ENCODE measurements at places on chromosomes 11 and 22.

- peak; percentile 19 for DNase-seq
Observed at GRCh38 chr11:13140028-13140870, 131.1 kb downstream of the RASSF10 start.

GRCh38 chr11:8384199-8384821, 120.6 kb upstream of the LMO1 start:
- DNase-seq: no peak

GRCh38 chr11:6611963-6612212, 128 bp downstream of the TAF10 start:
- no peak for DNase-seq

DNA sequence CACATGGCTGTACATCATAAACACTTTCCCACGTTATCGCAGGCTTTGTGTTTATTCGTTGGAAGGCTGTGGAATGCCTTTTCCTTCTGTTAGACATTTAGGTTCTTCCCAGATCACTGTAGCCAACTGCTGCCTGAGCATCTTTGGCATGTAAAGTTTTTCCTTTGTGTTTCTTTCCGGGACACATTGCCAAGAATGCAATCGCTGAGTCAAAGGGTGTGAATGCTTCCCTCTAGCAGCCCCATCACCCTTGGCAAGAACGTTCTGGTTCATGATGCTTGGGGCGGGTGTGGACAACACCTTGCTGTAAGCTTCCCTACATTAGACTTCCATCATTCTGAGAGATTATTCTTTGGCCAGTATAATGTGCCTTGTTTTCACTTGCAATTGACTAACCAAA, 136.2 kb downstream of the OSBP2 start:
- DNase-seq: peak; percentile 89

GRCh38 chr11:96259134-96259830, 83.7 kb downstream of the MAML2 start:
- DNase-seq: no peak

DNA sequence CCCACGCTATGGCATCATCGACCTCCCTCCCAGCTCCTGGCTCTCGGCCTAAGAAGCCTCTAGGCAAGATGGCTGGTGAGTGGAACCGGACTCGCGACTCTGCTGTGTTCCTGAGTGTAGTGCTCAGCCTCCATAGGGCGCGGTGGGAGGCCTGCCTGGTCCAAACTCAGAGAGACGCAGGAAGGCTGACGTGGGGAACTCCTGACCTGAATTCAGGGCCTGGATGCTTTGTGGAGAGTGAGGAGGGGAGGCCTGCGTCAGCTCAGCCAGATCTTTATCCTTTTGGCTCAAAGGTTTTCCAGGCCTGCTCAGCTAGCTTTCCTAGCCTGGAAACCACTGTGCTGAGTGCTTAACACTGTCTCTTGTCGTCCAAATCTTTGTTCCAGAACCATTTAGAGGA, 8.0 kb downstream of the TIRAP start:
- DNase-seq: no peak

GRCh38 chr11:35009191-35009943, 92.9 kb downstream of the PDHX start:
- DNase-seq: peak; percentile 91

- no peak for DNase-seq
Observed at GRCh38 chr11:10397226-10397987, 57.7 kb upstream of the AMPD3 start.

DNA sequence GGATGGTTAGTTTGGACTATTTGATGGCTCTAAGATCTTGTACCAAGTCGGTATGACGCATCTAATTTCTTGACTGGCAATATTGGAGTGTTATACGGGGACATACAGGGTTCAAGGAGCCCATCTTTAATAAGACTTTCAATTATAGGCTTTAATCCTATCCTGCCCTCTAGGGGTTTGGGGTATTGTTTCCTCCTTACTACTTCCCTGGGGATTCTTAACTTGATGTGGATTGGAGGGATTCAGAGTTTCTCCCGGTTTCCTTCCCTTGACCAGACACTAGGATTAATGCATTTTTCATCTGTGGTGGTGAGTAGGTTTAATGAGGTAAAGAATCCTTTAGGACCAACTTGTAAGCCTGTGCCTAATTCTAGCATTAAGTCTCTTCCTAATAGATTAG, 18.8 kb downstream of the CYP2D6 start:
- DNase-seq: no peak

- DNase-seq: no peak
Observed at GRCh38 chr22:46297151-46297812, 612 bp downstream of the GTSE1 start.

- no peak for DNase-seq
Observed at GRCh38 chr11:26676641-26677040, 45.2 kb downstream of the SLC5A12 start.

DNA sequence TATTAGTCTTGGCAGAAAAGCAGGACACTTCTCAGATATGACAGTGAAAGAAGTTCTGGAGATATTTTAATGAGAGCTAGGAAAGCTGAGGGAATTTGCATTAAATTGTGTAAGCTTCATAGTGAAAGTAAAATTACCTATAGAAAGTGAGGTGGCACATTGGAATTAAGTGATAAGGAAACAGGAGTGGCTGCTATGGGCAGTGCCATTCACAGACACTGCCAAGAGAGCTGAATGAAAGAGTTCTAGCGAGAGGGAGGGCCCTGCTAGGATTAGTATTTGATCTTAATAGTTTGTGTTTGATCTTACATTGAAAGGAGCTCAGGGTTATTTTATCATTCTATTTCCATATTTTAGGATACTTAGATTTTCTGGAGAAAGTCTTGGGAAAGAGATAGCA, 351.9 kb downstream of the DDX10 start:
- no peak for DNase-seq

- DNase-seq: no peak
Observed at GRCh38 chr11:116691771-116692177, 81.0 kb downstream of the BUD13 start.

DNA sequence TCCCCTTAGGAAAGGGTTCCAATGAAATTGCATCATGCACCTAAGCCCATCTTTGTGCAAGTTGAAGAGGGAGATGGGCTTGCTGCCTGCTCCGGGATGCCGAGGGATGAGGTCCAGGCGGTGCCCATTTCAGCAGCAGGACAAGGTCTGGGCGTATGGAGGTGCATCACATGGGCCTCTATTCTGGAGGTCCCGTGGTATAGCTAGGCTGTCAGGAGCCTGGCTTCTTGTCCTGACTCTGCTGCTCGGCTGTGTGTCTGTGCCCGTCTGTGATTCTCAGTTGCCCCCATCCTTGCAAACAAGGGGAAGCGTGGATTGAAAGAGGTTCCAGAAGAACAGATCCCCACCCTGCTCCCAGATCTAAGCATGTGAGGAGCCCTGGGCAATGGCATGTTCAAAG, 130.0 kb downstream of the OSBP2 start:
- no peak for DNase-seq

DNA sequence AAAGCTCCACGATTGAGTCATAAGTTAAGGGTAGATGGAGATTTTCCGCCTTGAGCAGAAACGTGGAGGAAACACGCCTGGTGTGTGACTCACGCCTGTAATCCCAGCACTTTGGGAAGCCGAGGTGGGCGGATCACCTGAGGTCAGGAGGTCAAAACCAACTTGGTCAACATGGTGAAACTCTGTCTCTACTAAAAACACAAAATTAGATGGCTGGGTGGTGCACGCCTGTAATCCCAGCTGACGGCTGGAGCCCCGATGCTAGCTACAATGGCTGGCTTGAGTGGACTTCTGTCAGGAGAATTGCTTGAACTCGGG, 17.3 kb upstream of the DGCR8 start:
- no peak for DNase-seq

GRCh38 chr11:86103808-86104207, 34.9 kb upstream of the PICALM start:
- no peak for DNase-seq

Measured in astrocyte of the cerebellum (primary cell).